Activated CD4-positive, alpha-beta memory T cell treated with anti-CD3 and anti-CD28 coated beads, Interleukin-2, amount 10 ng/mL, durations not matched to agents 7 days and 5 days (primary cell): ENCODE measurements at places on chromosomes 1 and 21.

DNA sequence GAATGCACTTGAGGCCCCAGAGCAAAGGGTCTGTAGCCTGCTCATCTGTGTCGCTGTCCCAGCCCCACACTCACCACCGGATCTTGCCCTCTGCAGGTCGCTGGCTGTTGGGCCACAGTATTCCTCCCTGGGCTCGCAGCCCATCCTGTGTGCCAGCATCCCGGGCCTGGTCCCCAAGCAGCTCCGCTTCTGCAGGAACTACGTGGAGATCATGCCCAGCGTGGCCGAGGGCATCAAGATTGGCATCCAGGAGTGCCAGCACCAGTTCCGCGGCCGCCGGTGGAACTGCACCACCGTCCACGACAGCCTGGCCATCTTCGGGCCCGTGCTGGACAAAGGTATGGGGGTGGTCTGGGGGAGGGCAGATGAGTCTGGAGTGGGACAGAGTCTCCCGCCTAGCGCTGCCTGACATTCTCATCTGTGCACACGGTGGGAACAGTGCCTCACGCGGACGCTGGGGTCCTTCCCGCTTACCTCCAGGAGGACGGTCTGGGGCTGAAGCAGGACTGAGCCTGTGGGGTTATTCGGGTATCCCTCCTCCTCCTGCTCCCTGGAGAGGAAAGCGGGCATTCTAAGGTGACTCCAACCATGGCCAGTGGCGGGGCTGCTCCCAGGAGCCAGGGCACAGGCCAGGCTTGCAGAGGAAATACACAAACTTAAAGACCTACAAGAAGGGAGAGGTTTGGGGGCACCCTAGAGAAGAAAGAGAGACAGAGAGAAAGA, 15.9 kb downstream of the WNT3A start:
- DNase-seq: no peak

GRCh38 chr1:199691540-199691939, 336.0 kb upstream of the NR5A2 start:
- no peak for DNase-seq

DNA sequence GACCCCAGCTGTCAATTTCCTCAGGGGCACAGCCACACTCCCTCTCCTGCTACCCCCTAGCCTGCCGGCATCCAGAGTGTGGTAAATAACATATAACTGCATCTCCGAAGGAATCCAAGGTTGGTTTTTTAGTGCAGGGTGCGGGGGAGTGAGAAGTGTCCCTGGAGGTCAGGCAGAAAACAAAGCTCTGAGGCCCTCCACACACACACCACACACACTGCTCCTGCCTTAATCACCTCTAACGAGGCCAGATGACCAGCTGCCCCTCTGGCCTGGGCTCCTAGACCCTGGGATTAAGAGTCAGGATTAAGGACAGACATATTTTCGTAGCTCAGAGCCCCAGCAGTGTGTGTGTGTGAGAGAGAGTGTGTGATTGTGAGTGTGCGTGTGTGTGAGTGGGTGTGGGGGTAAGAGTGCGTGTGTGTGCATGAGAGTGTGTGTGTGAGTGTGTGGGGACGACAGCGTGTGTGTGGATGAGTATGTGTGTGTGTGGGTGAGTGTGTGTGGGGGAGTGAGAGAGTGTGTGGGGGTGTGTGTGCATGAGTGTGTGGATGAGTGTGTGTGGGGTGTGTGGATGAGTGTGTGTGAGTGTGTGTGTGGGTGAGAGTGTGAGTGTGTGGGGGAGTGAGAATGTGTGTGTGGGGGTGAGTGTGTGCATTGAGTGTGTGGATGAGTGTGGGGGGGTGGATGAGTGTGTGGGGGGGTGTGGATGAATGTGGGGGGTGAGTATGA, 14.6 kb downstream of the SDC3 start:
- no peak for DNase-seq

GRCh38 chr1:188364927-188365449, 1536.2 kb downstream of the PLA2G4A start:
- DNase-seq: no peak

GRCh38 chr21:26844258-26845065, 747 bp downstream of the ADAMTS1 start:
- no peak for DNase-seq

DNA sequence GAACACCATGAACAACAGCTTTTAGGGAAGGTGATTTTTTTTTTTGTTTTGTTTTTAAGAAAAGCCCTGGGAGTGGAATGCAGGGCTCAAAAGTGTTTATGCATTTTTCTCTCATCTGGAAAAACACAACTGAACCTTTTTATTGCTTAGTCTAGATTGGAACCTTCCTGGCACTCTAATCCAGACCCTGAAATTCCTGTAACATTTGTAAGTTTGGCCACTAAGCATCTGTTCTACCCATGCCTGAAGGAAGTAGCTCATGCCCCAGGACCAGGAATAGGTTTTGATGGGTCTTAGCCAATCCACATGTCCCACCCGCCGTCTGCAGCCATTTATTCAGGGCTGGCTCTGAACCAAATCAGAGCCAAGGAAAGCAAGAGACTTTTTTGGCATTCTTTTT, 39.7 kb upstream of the SLC2A1 start:
- DNase-seq: no peak

DNA sequence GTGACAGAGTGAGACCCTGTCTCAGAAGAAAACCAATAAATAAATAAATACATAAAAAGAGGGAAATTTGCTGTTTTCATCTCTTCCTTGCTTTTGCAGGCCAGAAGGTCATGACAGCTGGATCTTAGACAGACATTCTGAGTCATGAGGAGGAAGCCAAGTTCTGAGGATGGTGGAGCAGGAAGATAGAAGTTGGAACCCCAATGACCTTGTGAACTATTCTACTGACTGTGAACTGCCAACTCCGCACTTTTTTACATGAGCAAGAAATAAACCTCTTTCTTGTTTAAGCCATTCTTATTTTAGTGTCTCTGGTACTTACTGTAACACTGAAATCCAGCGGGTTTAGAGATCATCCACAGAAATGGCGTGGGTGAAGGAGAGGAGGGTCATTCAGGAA, 8.5 kb downstream of the CD84 start:
- no peak for DNase-seq

- DNase-seq: no peak
Observed at GRCh38 chr1:115728341-115728740, 40.2 kb downstream of the CASQ2 start.

GRCh38 chr1:21613072-21613867, 55.9 kb downstream of the RAP1GAP start:
- DNase-seq: no peak

- DNase-seq: no peak
Observed at GRCh38 chr1:167479331-167479979, 38.9 kb downstream of the CD247 start.

GRCh38 chr1:111221633-111222291, 5.8 kb upstream of the CHI3L2 start:
- DNase-seq: peak; percentile 75

DNA sequence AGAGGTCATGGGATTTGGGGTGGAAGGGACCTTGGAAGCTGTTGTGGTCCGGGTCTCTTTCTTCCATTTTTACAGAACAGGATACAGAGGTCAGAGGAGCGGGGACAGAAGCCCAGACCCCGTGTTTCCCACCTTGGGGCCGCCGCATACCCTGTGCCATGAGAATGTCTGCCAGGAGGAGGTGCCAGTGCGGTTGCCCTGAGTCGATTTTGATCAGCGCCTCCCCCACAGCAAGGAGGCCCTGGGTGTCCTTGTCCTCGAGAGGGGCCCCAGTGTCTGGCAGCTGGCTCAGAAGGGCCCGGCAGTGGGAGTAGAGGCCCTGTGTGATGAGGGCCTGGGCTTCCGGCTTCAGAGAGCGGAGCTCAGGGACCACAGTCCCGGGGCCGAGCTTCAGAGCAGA, 12.3 kb upstream of the MMEL1 start:
- no peak for DNase-seq

DNA sequence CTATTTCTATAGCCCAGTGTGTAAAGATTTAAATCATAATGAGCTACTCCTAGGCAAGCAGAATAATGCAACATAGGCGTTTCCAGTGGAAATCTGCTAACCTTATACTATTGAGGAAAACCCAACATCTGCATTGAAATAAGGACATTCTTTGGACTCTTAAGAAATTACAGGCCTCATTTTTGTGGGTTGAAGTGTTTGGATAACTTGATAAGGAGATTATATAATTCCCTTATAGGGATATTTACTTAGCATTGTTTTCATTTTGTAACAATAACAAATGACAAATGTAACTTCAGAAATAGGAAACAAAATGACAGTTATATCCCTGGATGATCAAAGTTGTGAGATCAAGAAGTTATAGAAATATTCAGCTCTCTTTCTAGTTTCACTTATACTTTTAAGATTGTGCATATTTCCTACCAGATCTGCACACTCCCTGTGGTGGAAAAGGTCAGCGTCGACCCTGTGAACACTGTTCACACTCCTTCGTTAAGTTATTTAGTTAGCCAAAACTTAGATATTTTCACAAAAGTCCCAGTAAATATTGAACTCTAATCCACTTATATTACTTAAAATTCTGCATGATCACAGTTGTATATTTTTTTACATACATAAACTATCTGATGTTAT, 284.4 kb upstream of the C1orf105 start:
- DNase-seq: no peak

DNA sequence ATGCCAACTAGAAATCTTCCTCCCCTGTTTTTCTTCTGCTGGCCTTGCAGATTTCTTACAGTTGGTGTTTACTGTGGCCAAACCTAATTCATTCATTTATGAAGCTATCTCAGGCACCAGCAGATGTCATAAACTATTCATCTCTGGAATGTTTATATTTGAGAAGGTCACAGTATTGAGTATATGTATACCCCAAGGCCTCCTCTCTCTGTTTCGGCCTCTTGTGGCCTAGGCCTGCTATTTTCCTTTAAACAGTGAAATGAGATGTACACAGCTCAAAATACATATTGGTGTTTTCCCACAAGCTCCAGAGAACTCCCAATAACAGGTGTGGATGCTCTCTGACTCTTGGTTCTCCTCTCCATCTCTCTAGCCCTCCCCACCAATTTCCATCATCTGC, 520.7 kb upstream of the CAMK1G start:
- no peak for DNase-seq

GRCh38 chr21:32138658-32139057, 140.2 kb downstream of the MIS18A start:
- no peak for DNase-seq

GRCh38 chr1:45522324-45523104, 830 bp upstream of the PRDX1 start:
- no peak for DNase-seq

DNA sequence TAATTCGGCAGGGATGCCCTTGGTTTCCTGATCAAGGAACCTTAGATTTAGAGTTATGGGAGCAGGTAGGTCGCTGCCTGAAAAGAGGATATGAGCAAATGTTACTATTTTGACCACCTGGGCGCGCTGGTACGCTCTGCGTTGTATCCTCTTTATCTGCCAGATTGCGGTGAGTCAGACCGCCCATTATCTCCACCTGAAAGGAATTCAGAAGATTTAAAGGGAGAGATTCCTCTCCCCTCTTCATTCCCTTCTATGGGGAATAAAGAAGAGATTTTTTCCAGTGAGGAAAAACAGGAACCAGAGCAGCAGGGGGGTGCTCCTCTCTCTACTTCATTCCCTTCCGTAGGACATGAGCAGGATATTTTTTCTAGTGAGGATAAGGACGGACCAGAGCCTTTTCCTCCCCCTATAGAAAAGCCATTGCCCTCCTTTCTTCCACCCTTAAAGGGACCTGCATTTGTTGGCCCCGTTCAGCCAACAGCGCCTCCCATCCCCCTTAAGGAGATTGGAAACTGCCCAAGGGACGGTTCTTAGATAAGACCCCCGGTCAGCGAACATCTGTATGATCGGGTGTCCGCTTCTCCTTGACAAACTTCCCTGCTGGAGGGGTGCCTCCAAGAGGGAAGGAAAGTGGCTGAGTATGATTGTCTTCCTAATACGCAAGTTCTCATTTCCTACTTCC, 34.1 kb downstream of the CLCA1 start:
- no peak for DNase-seq

DNA sequence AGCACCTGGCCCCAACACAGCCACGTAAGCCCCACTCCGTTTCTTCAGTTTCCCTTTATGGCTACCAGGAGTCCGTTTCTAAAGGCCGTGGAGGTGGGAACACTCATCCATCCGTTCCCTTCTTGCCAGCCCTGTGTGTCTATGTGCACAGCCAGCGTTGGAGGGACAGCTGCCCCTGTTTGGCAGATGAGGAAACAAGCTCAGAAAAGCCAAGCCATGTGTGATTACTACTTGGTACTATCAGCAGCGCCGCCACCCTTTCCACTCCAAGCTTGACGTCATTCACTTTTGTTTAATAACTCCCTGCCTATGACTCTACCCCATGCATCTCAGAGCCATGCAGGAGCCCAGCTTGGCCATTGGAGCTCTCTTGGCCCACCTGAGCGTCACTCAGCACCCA, 3.5 kb downstream of the LRP8 start:
- DNase-seq: no peak
